T-helper 2 cell (primary cell): ENCODE measurements at places on chromosomes 6 and 20.

- DNase-seq: no peak
Observed at GRCh38 chr6:11007715-11008608, 36.1 kb downstream of the ELOVL2 start.

GRCh38 chr6:14455427-14455826 lies 337.9 kb downstream of the CD83 start:
- DNase-seq: no peak

- DNase-seq: no peak
Observed at GRCh38 chr20:56222201-56222600, 26.3 kb upstream of the MC3R start.

- no peak for DNase-seq
Observed at GRCh38 chr20:58086763-58087561, 141.5 kb downstream of the ANKRD60 start.

DNA sequence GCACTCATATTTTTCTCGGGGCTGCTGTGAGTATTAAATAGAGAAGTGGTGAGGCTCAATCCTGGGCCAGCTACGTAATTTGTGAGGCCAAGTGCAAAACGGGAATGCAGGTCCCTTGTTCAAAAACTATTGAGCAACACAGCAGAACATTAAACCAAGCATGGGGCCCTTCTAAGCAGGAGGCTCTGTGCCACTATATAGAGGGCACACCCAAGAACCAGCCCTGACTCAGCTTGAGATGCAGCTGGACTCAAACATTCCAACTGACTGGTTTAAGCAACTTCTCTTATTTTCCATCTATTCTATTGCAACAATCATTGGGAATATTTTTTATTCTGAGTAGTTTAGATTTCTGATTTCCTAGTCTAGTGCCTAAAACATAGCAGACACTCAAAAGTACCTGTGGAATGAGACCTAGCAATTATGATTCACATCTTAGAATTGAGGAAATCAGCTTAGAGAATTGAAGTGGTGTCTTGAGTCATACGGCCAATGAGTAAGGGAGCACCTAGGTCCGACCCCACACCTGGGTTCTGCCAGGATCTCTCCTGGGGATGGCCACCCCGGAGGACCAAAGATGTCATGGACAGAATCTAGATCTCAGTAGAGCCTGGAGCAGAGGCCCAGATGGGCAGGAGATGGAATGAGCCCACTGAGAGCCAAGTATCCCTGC lies 1.3 kb downstream of the SIRPB2 start:
- DNase-seq: no peak

DNA sequence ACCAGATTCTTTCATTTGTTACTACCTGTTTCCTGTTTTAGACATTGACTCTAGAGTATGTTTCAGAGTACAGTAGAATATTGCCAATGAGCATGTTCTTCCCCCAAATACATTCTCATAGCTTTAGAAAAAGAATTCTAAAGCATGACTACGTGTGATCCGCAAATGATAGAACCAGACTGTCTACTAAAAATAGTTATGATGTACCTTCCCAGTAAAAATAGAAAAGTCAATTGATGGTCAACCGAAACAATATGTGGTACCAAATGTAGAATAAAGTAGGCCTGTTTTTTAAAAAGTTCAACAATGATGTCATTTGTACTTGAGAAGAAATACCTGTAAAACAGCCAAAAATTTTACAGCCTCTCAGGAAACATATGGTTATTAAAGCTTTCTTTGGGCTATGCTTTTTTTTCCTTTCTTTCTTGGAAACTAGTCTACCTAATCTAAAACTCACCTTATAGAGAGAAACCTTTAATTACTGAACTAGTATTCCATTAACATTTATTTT lies 130.1 kb upstream of the MTHFD1L start:
- DNase-seq: no peak
